ENCODE measurements at places on chromosomes 1 and 21. TPM values are rescaled to one million over a fixed set of nuclear protein-coding genes. Genes with fewer than 3 reads are reported as not detected.
A peak's percentile ranks its signal among the peaks of the same experiment; 100 is the strongest.

The SLC25A34 gene
- 0.48 TPM for total RNA-seq

The ACBD3 gene
- 79.2 TPM for total RNA-seq

The OR2T34 gene
- not detected for total RNA-seq

The SLC25A44 gene
- 3.9 TPM for total RNA-seq

The OR6K6 gene
- 10.1 TPM for total RNA-seq

DNA sequence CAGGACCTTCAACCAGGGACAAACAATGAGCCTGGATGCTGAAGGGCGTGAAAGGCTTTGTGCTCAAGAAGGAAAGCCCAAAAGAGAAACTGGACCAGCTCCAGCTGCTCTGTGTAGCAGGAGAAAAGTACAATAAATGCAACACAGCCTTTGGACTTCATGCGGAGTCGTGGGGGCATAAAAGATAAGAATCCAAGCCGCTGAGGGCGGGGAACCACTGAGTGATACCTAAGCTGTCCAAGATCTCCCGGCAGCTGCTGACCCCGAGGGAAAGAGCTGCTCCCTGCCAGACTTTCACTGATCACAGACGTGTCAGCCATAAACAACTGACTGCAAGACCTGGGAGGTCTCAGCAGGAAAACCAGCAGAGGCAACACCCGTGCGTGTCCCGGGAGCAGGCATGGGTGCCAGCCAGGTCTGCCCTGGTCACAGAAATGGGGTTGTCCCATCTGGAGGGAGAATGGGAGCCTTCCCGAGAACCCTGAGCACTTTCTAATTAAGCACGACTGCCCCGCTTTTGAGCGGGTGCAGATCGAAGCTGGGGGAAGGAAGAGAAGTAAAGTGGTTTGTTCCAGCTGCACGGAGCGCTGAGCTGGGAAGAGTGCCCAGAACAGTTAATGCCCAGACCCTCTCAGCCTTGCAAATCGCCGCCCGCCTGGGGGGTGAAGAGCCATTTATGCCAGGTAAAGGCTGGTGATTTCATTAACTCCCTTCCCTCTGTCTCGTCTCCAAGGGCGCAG is 68.3 kb upstream of the TARDBP start:
- peak; percentile 77 for DNase-seq

DNA sequence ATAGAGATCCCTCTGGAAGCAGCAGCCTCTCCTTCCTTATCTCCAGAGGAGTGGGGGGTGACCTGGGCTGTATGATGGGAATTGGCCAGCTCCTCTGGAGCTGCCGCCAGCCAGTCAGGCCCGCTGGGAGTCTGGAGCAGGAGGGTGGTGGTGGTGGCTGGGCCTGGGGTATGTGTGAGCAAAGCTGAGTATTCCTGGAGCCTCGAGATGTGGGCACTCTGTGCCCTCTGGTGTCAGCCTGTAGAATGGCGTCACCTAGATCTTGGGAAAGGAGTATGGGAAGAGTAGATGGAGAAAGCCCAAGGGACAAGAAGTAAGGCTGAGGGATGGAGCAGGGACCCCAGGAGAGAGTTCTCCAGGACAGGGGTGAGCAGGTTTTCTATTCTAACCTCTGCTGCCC is 16.0 kb downstream of the VANGL2 start:
- peak; percentile 25 for DNase-seq

DNA sequence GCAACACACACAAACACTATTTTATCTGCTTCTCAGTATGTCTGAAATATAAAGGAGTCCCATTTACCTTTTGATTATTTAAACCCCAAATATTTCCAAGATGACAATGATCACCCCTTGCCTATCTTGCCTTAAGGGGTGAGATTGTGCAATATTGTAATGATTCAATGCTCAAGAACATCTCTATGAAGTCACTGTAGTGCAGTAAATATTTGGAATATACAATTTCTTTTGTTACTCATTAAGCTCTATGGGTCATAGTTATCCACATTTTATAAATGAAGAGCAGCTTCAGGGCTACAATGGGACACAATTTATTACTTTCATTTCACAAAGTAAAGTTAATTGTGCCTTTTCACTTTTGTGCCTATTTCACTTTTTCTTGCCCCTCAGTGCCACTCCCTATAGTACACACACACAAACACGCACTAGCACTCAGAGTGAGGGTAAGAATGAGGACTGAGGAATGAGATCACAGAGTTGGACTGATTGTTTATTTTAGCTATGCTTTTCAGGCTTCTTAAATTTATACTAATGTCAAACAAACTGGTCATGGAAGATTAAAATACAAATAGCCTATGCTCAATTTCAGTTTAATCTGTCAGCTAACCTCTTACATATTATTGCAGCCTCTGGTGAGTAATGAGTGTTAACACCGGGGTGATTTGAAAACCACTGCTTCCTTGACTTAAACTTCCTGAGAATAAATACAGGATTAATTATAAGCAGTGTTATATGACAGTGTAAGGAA is 521.0 kb upstream of the B3GALT2 start:
- no peak for DNase-seq

DNA sequence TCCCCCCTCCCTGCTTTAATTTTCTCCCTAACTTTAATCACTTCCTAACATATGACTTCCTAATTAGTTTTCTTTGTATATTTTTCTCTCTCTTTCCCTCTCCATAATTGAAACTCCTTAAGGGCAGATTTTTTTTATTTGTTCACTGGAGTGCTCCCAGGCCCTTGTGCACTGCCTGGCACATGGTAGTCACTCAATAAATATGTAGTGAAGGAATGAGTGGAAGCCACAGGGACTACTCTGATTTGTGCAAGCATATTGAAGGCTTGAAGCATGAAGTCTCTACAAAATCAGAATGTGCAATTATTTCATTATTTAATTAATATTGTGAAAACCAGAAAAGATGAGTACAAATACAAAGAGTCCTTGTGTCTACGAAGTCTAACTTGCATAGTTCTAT is 41.5 kb downstream of the SNX7 start:
- no peak for DNase-seq

DNA sequence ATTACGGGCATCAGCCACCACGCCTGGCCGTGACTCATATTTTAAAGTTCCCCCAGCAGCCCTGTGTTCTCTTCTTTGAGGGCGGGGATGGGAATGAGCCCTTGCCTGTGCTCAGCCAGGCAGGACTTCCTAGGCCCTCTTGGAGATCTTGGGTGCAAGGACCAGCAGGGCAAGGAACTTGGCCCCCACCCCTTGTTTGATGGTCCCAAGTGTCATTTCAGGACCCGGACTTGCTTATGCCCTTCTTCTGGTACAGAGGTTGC is 9.3 kb downstream of the RASSF5 start:
- no peak for DNase-seq

DNA sequence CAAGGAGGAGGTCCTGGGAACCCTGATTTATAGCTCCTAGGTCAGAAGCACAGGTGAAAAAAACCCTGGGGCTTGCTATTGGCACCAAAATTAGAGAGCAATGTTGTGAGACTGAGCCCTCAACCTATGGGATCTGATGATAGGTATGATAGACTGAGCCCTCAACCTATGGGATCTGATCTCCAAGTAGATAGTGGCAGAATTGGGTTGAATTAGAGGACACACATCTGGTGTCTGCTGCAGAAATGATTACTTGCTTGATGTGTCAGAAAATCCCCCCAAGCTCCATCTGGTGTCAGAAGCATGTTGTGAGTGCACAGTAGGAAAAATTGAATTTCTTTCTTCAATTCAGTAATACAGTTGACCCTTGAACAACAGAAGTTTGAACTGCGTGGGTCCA is 62.4 kb downstream of the MAP3K21 start:
- DNase-seq, result no peak

DNA sequence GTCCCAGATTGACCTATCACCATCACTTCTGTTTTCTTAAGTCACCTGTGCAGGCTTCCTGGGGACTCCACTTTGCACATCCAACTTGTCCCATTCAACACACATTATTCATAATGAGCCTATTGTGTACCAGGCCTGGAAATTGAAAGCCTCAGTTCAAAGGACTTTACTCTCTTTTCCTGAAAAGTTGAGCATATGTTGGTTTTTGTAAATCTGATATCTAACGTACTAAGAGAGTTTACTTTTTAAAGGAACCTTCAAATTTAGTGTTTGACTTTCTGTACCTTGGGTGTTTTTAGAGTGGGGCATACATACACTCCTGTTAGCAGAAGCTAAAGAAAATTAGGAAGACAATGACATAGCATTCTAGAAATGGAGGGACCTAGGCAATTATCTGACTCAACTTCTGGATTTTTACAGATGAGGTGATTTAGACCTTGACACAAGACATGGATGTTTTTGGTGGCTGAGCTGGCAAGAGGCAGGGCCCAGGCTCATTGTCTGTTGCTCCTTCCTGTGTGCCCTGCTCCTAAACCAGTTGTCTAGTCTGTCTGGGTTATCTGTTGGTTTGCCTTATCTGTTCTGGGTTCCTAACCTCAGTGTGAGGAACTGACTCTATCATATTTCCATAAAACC is 336.5 kb downstream of the RPS6KC1 start:
- DNase-seq, result no peak

GRCh38 chr1:35773711-35774110 is 3.9 kb upstream of the CLSPN start:
- no peak for DNase-seq

DNA sequence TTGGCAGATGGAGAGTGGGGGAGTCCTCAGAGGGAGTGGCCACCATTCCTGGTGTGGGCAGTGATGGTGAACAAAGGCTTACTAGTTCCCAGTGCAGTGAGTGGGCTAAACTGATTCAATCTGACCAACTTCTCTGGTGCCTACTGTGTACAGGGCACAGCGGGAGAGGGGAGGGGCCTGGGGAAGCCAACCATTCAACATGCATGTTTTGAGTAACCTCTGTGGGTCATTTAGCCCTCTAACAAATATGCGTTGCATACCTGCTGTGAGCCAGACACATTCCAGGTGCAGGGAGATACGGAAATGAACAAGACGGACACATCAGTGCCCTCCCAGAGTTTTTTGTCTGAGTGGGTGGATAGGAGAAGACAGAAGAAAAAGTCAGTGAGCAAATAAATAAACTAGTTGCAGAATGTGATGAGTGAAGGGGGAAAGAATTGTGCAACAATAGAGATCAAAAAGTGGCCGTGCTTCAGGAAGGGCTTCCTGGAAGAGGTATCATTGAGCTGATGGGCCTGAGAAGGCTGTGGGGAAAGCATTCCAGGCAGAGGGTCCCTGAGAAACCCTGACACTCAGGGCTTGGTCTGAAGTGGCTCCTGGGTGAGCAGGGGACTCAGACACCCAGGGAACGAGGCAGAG is 78.8 kb downstream of the EPHB2 start:
- no peak for DNase-seq

DNA sequence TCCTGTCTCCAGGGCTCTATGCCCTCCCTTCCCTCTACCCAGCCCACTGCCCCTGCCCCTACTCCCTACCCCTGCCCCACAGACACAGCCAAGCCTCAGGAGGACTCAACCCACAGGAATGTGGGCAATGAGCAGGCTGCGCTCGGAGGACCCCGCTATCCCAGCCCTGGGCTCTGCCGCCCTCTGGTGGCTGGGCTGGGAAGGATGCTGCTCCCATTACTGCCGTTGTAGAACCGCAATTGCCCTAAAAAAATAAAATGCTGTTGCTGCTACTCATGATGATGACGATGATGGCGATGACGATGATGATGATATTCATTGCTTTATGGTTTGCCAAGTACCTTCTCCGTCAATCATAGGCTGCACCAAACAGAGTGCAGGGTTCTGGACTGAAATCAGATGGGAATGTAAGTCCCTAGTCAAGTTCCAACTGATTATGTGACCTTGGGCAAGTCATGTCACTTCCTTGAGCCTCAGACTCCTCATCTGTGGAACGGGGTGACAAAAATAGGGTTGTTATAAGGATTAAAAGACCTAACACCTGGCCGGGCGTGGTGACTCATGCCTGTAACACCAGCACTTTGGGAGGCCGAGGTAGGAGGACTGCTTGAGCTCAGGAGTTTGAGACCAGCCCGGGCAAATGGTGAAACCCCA is 24.6 kb downstream of the ARHGEF19 start:
- DNase-seq, result peak; percentile 77

All from umbilical cord (tissue), 2 donors.